ENCODE measurements at places on chromosomes 11 and 22.

DNA sequence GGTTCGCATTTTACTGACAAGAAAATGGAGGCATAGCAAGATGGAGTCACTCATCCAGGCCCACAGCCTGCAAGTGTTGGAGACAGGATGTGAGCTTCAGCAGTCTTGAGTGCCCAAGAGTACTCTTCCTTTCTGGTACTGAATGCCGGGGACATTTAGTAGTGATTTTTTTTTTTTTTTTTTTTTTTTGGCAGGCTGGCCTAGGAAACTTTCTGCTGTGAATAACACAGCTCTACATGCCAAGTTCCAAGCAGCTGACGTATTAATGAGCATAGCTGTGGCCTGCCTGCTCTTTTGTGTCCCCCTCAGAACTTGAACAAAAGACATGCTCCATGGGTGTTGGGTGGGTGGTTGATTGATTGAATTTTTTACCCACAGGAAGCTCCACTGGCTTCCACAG lies 195.5 kb upstream of the CADM1 start:
- DNase-seq, result no peak

DNA sequence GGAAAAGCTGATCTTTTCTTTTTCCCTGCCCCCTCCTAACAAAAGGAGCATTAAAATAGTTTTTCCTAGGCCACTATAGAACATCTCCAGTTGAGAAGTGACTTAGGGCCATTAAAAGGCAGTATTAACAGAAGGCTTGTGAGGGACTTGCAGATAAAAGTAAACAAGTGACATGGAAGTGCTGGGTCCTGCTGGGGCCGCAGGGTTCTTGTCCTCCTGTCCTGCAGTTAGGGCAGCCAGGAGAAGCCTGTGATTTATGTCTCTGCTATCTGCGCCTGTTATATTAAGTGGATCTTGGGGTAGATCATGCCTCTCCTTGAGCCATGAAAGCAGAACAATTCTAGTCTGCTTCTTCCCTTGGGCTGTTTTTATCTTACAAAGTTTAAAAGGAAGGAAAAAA lies 271.4 kb upstream of the C11orf87 start:
- DNase-seq, result no peak

GRCh38 chr11:115409116-115409670 lies 95.0 kb downstream of the CADM1 start:
- no peak for DNase-seq

- DNase-seq, result peak; percentile 68
Measured at GRCh38 chr11:57345555-57346211, 7.5 kb downstream of the P2RX3 start.

DNA sequence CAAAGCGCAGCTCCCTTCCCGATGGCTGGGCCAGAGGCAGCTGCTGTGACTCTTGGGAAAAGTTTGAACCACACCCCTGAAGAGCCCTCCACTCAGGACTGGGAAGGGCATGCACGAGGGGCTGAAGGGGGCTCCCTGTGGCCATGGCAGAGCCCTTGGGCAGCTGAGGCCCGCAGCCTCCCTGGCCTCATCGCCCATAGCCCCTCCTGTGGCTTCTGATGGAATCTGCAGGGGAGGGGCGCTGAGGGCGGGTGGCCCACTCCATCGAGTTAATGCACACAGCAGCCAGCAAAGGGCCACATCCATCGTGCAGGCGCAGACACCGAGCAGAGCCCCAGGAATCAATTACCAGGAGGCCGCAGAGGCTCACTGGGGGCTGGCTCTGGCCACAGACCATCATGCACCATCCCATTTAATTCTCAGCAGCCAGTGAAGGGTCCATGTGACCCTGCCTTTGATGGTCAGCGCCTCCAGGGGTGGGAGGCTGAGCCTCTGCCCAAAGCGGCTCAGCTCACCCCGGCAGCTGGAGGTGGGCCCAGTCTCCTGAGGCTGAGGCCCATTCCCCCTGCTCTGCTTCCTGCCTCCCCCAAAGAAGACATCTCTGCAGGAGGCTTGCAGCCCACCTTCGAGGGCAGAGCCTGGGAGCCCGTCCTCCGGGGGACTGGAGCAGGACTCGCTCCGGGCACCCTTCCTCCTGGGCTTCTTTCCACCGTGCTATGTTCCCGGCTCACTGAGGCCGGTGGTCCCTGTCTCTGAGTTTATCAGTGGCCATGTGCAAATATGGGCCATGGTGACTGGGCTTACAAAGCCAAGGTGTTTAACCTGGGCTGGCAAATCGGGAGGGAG lies 1410.2 kb downstream of the BRD1 start:
- DNase-seq, result no peak

DNA sequence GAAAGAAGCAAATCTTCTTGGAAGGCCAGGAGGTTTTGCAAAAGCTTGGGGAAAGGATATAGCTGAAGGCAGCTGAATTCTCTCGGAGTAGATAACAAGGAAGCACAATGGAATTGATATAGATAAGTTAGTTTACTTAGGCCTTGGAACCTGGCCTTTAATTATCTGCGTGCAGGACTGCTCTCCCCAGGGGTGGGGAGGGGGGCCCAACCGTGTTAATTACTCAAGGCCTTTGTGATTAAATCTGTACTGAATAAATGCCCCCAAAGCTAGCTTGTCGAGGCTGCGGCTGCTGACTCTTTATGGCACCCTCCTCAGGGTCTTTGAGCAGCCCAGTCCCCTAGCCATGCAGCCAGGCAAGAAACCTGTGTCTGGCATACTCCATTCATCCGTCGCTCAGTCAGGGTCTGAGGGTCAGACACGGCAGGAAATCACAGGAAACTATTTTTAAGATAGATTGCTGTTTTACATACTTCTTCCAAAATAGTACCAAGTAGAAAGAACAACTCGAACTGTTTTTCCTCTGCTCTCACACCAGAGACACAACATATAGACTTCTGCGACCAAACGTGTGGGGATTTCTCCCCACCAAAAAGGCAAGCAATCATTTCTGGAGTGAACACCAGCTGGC lies 36.5 kb downstream of the MS4A2 start:
- no peak for DNase-seq

DNA sequence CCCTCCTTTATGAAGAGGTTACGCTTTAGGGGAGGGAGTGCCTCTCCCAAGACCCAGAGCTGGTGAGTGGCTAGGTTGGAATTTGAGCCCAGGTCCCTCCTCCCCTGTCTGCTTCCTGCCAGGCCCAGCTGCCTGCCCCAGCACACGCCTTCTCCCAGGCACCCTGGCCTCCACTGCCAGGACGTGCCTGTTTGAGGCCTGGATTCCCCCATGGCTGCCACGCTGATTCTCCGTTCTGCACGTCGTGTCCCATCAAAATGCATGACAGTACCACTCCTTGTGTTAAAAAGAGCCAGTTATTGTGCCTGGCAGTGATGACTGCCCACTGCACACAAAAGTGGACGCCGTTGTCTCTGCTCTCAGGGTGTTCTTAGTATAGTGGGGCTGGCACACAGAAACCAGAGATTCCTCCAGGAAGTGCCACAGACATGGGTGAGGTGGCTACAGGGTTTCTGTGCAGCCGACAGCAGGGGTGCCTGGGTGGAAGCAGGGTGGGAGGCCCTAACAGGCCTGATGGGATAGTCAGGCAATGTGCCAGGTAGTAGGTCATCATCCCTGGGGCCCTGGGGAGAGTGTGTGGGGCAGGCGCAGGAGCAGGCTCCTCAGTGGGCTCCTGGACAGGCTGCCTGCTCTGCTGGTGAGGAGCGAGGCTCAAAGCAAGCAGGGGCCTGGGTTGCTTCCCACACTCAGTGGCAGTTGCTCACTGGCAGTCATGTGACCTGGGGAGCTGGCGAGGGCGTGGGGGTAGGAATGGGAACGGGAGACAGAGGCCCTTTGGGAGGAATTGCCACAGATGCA lies 24.2 kb downstream of the MED15 start:
- DNase-seq, result no peak

DNA sequence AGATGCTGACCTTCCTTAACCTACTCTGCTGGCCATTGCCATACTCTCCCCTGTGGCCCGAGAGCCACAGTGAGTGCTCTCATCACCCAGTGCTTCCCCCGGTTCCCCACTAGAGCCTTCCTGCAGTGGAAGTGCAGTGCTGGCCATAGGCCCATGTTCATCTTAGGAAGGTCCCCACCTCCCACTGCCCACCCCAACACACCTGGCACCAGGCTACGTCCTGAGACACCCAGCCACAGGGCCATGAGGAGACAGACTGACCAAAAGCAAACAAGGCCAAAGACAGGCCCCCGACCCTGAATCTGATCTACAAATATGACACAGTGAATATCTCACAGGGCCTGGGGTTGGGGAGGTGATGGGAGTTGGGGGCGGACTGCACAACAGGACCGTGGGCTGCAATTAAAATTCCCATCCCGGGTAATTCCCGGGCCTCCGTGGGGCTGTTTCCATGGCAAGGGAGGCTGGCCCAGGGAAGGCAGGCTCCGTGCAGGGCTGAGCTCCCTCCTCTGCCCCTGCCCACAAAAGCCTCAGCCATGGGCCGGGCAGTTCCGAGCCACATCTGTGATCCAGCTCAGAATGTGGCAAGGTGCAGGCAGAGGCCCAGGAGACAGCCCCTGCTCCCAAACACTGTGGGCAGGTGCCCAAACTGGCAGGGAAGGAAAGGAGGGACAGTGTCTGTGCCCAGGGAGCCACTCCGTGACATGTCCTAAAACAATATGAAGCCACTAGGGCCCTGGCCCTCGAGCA lies 5.1 kb upstream of the CHST1 start:
- DNase-seq, result no peak

Measured in activated CD4-positive, alpha-beta T cell treated with anti-CD3 and anti-CD28 coated beads, Interleukin-2, Interleukin-4, amounts not matched to agents 100 ng/mL and 50 ng/mL, durations not matched to agents 16 hours and 8 hours (primary cell).